ENCODE measurements at places on chromosomes 13 and 19.
A peak's percentile ranks its signal among the peaks of the same experiment; 100 is the strongest.

DNA sequence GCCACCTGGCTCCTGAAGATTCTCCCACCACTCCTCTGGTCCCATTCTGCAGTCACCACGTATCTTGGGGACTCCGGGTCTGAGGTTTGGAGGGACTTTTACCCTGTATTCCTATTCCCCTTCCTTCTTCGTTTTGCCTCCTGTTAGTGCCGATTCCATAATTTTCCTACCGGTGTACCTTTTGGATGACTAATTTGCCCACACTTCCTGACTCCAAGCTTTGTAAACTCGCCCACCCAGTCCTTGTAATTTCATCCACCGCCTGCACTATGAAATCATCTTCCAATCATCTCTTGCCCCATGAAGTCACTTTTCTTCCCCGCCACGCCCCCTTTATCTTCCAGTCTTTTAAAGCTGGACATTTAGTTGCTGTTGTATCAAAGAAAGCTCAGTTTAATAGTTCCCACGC, 572 bp downstream of the UCHL3 start:
- no peak for DNase-seq

GRCh38 chr13:57286511-57287098, 119.6 kb downstream of the PRR20E start:
- no peak for DNase-seq

GRCh38 chr13:59494560-59494970, 669.2 kb downstream of the DIAPH3 start:
- no peak for DNase-seq

- no peak for DNase-seq
These were observed 2.2 kb upstream of the MCF2L start for GRCh38 chr13:112966776-112967175.

- DNase-seq, result no peak
These were observed 140.6 kb upstream of the STARD13 start for GRCh38 chr13:33426131-33426530.

DNA sequence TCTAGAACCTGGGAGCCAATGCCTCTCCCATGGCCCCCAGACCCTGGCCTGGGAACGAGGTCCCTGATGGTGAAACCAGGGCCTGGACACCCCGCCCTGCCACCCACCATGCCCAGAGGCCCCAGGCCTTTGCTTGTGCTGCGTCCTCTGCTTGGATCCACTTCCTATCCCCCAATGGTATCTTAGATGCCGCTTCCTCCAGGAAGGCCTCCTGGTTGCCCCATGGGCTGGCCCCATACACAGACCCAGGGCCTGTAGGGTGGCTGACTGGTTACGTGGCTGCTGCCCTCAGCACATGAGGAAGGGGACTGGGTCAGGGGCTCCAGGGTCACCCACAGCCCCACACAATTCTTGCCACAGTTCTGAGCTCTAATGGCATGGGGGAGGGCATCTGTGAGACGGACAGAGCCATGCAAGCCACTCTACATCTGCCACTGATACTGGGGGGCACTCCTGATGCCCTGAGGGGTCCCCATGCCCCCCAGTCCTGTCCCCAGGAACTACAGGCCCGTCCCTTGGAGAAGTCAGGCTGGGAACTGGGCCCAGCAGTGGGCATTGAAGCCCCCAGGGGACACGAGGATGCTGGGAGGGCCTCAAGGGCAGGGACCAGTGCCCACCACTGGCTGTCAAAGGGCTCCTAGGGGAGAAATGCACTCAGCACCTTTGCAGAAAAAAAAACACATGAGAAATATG, 5.0 kb downstream of the RPL36 start:
- DNase-seq, result no peak

DNA sequence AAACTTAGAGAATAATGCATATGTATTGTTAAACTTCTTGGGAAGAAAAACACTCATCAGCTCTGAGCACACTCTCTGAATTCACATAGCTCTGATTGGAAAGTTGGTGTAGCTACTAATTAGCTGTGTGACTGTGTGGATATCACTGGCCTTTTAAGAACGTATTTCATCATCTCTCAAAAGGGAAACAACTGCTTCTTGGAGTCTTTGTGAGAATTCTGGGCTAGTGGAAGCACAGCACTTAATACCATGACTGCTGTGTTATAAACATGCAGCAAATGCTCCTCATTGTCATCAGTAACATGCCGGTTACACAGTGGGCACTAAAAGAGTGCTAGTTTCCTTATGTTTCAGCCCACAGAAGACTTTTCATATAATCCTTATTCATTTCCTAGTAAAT, 220.9 kb upstream of the CSNK1A1L start:
- no peak for DNase-seq

DNA sequence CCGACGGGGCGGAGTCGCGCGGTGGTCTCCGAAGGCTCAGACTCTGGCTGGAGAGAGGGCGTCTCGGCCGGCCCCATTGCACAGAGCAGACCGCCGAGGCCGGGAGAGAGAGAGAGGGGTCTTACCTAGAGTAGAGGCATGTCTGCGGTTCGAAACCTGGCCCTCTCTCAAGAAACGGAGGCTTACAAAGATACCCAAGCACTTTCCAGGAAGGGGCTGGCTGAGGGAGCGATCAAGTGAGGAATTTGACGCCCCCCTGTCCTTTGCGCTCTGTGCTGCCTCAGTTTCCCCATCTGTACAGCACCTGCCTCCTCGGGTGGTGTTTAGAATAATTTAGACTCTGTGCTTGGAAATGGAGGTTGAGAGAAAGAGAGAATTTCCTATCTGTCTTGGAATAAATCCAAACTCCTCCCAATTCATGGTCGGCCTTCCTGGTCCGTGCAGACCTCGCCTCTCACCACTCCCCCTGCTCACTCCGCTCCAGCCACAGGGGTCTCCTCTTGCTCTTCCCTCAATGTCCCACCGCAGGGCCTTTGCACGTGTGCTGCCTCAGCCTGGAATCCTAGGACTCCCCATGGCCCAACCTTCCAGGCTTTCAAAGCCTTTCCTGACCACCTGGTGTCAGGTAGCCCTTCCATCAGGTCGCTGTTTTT, 658 bp upstream of the ISOC2 start:
- no peak for DNase-seq

- no peak for DNase-seq
These were observed 2.0 kb downstream of the SLC8A2 start for GRCh38 chr19:47469719-47470118.

- DNase-seq, result no peak
These were observed 3.5 kb downstream of the LRP3 start for GRCh38 chr19:33197591-33198000.

- DNase-seq, result no peak
These were observed 117.7 kb downstream of the KCNRG start for GRCh38 chr13:50132904-50133357.

DNA sequence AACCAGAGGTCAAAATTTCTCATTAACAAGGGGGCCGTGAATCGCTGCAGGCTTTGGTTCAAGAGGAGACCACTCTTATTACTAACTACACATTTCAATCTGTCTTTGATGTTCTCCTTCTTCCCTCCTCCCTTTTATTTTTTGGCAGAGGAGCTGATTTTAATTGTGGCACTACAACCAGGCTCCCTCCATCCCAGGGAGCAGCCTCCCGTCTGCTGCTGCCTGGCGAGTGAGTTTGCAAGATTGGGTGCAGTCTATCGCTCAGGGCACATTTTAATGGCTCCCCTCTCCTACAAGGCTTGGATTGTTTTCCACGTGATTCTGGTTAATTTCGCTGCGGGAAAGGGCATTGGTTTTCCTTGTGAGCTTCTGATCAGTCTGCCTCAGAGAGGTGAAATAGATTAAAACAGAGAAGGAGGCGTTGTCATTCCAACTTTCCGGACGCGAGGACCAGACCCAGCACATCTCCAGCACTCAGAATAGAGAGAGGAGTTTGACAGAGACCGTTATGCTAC, 81.4 kb downstream of the KCTD15 start:
- no peak for DNase-seq

- DNase-seq, result peak; percentile 43
These were observed 518 bp downstream of the NUDT19 start for GRCh38 chr19:32691952-32692726.

DNA sequence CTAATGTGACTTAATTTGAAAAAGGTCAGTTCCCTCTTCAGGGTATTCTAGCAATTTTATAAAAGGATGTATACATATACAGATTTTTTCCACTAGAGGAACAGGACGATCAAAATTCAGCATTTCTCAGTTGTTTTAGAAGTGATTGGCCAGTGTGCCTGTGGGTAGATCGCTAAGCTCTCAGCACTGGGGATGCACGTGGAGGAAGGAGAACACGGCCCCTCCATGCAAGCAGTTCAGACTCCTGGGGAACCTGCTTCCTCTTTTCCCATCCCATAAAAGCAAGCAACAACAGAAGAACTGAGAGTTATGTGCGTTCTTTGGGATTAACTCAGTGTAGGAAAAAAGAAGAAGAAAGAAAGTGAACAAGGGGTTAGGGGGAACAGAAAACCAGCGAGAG, 328.8 kb downstream of the FOXO1 start:
- no peak for DNase-seq

DNA sequence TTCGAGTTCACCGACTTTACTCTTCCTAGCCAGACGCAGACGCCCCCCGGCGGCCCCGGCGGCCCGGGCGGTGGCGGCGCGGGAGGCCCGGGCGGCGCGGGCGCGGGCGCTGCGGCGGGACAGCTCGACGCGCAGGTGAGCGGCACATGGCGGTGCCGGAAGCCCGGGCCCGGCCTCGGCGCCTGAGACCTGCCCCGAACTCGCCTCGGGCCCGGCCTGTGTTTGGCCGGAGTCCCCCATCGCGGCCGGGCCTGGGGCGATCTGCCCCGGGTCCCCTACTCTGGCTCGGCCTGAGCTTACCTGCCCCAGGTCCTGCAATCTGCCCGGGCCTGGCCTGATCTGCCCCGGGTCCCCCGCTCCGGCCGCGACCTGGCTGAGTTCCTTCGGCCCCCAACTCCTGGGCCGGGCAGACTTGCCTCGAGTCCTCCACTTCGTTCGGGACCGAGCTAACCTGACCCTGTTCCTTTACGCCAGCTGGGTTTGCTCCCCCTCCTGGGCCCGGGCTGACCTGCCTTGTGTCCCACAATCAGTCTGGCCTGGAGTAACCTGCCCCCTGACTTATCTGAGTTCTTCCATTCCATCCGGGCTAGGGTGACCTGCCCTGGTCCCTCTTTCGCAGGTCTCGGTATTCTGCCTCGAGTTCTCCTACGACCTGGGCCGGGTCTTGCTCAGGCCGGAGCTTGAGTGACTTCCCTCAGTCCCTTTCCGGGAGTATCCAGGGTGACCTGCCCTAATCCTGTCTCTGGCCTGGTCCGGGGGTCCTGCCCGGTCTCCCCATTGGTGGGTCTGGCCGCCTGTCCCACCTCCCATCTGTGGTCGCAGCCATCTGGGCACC, 764 bp downstream of the UPF1 start:
- no peak for DNase-seq
